KG1 (cell line): ENCODE measurements at places on chromosomes 1 and 21.

DNA sequence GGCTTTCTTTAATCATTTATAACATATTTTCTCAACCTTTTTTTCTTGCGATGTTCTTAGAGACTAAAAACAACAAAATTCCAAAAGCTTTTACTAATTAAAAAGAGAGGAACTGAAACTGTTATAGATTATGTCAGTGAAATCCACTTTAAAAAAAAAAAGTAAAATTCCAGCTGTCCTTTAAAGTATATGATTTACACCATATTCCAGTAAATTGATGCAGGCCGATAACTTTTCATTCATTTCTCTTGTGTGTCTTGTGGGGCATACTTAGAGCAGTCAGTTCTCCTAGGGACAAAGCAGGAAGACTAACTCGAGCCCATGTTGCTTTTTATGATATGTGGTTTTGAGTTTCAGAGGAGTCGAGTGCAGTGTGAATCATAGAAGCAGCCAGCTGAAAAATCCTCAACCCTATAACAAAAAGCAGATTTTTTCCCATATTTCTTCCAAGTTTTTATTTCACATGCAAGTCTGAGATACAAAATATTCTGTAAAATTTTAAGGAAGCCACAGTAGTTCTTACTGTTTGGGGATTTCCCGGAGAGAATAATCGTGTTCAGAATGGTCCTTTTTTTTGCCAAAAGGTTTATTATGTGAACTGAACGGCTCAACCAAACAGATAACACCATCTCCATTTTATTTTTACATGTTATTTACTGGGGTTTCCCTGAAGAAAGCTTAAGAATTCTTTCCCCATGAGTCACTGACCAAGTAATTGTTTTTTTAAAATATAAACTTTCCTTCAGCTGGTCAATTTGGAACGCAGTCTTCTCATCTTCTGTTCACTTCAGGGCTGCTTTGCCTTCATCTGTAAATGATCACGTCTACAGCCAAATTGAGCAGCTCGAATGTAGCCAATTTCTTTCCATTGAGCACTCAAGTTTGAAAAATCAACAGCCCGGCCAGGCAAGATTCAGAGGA, 77.0 kb upstream of the C1orf105 start:
- DNase-seq: no peak

GRCh38 chr1:187641463-187641862, 812.7 kb downstream of the PLA2G4A start:
- no peak for DNase-seq

DNA sequence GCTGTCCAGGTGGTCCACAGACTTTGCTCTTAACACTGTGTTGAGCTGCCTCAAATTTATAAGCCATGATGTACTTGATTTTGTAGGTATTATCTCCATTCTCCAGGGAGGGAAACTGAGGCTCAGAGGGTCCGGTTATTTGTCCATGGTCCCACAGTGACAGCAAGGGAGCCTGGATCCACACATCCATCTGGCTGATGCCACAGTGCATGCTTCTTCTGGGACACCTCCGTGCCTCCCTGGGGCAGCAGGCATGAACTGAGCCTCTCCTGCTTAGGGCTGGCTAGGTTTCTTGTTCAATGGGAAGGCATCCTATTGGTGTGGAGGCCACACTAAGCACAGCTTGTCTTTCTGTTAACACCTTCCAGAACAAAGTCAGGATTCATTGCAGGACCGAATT, 317.3 kb downstream of the AJAP1 start:
- no peak for DNase-seq

GRCh38 chr1:71046891-71047634, 553 bp downstream of the PTGER3 start:
- no peak for DNase-seq

DNA sequence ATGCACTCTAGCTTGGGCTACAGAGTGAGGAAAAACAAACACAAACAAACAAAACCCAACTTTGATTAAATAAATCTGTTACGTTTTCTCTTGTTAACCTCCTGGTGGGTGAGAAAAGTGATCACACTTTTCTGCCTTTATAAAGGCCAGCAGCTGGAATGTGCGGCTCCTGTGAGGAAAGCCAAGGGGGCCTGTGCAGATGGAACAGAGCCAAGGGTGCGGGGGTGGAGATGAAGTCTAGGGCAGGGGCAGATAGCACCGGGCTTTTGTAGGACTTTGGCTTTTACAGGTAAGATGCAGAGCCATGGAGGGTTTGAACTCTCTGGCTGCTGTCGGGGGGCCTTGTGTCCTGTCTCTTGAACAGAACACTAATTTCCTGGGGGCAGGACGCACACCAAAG, 40.7 kb upstream of the GPR37L1 start:
- DNase-seq: no peak

DNA sequence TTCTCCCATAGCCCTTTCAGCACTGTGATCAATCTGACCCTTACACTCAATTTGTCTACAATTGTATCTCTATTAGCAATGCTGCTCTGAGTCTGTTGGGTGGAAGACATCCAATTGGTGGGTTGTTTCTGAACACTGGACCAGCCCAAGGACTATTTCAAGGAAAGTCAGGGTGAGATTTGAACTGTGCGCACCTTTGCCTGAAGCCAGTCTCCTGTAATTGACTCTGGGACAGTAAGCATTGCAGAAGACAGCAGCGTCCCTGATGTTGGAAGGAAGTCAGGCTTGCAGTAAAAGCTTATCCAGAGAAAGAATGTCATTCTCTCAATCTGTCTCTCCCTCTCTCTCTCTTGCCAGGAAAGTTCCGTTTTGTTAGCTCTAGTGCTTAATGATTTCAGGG, 233.9 kb downstream of the KIF26B start:
- DNase-seq: no peak

- DNase-seq: no peak
These were observed 301.2 kb upstream of the ADGRL2 start for GRCh38 chr1:81499487-81499886.
